CD4-positive, alpha-beta T cell treated with Interleukin-10 for 1 hour (primary cell): ENCODE measurements at places on chromosomes 5 and 9.

DNA sequence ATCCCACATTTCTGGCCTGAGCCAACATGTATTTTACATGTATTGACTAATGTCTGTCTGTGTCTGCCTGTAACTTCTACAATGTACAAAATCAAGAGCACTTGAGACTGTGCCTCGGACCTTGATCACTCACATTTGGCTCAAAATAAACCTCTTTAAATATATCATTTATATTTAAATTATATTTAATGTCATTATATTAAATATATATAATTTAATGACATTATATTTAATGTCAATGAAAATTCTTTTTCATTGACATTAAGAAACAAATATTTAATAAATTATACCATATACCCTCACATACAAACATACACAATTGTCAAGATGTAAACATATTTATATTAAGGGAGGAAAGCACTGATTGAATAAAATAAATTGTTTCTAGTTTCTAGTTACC is 1099.8 kb upstream of the CDH18 start:
- DNase-seq = no peak

GRCh38 chr5:99037668-99038067 is 108.9 kb upstream of the CHD1 start:
- DNase-seq = peak; percentile 73

GRCh38 chr9:124835026-124835557 is 18.2 kb upstream of the WDR38 start:
- DNase-seq = no peak

GRCh38 chr5:317086-317811 is 4.3 kb upstream of the AHRR start:
- DNase-seq = peak; percentile 23

GRCh38 chr5:35483780-35484179 is 133.9 kb upstream of the SPEF2 start:
- no peak for DNase-seq

DNA sequence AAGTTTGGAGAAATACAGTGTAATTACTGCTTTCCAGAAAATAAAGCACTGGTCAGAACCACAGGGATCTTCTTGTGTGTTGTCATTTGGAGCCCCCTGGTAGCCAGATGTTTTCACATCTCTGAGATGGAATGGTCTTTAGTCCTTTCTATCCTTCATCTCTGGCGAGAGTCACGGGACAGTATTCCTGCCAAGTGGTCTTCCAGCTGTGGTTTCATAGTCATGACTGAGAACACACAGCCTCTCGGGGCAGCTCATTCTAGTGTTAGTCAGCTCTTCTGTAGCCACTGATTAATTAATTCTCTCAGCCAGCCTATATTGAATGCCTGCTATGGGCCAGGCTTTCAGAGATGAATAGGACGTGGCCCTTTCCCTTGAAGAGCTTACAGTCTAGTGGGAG is 34.1 kb downstream of the HMGXB3 start:
- no peak for DNase-seq

DNA sequence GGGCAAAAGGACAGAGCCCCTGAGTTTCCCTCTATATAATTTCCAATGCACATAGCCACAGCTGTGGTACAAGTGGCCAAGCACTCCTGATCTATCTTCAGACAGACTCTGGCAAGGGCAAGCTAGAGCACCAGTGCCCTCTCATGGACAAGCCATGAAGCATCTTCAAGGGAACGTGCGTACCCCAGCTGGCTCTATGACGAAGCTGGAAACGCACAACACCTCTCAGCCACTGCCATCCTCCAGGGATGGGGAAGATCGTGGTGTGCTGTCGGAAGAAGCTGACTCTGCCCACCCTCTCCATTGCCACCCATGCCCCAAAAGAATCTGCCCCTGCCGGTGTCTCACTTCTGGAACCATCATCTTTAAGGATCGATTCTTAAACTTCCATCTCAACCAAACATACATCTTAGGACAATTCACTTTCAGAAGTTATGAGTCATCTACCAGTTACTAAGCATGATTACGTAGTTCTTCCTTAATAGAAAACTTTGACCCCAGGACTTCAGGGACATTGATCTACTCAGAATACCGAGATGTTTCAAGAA is 482.9 kb downstream of the AGTPBP1 start:
- DNase-seq = no peak

- DNase-seq = no peak
These were observed 7.8 kb upstream of the ANXA1 start for GRCh38 chr9:73143711-73144328.

DNA sequence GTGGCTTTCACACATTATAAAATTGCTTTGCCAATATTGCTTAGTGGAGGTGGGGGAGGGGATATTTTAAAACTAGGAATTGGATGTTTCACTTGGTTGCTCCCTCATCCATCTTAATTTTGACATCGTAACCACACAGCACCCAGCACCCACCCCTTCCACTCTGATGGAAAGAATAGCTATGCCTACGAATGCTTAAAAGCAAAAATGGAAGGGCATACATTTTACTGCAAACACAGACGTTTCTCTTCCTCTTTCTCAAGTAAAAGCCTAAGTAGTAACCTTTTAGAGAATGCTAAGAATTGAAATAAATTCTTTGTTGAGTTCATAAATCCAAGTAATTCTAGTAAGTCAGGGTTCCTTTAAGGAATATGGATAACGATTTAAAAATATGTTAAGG is 69.9 kb downstream of the JAKMIP2 start:
- no peak for DNase-seq

- no peak for DNase-seq
These were observed 41.0 kb upstream of the PIP5K1B start for GRCh38 chr9:68664036-68664435.

GRCh38 chr9:27499451-27499850 is 24.6 kb upstream of the IFNK start:
- no peak for DNase-seq

DNA sequence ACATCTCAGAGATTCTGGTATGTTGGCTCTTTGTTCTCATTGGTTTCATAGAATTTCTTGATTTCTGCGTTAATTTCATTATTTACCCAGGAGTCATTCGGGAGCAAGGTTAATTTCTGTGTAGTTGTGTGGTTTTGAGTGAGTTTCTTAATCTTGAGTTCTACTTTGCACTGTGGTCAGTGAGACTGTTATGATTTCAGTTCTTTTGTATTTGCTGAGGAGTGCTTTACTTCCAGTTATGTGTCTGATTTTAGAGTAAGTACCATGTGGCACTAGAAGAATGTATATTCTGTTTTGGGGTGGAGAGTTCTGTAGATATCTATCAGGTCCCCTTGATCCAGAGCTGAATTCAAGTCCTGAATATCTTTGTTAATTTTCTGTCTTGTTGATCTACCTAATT is 12.2 kb downstream of the RANBP17 start:
- DNase-seq = no peak

DNA sequence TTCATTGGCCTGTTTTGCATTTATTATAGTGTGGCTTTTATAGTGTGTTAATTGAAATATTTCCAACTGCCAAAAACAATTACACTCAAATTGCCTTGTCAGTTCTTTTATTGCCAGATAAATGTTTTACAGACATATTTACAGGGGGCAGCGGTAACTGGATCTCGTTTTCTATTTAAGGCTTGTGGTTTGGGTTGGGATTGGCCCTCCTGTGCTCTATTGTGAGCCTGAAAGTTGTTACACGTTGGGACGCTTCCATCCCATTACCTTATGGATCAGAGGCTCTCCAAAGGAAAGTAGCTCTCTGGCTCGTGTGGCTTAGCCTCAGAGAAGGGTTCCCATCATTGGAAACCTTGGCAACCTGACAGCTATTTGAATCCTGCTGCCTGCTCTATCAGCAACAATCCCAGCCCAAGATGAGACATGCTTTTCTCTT is 20.8 kb downstream of the DNAI1 start:
- no peak for DNase-seq

- DNase-seq = peak; percentile 32
These were observed 22.1 kb downstream of the SARDH start for GRCh38 chr9:133715866-133716563.
